ENCODE measurements at places on chromosomes 5 and 9.

DNA sequence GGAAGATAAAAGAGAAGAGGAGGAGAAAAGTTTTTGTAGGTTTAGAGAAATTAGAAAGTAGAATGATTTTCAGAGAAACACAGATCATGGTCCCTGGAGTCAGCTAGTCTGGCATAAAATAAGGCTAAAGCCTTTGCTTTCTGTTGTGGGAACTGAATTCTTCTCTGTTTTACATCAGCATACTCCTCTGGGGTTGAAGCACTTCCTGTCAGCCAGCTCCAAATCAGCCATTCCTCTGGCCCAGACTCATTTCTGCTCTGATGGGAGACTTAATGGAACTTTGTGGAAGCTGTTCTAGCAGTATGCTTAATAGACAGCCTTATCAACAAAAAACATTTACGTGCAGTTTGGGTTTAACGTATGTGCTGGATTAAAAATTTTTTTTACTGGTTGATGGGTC lies 143.2 kb downstream of the HMHB1 start:
- DNase-seq: no peak

- no peak for DNase-seq
Measured at GRCh38 chr5:1204693-1205242, 3.4 kb downstream of the SLC6A19 start.

GRCh38 chr5:138654281-138654867 lies 79.2 kb upstream of the HSPA9 start:
- peak; percentile 57 for DNase-seq

DNA sequence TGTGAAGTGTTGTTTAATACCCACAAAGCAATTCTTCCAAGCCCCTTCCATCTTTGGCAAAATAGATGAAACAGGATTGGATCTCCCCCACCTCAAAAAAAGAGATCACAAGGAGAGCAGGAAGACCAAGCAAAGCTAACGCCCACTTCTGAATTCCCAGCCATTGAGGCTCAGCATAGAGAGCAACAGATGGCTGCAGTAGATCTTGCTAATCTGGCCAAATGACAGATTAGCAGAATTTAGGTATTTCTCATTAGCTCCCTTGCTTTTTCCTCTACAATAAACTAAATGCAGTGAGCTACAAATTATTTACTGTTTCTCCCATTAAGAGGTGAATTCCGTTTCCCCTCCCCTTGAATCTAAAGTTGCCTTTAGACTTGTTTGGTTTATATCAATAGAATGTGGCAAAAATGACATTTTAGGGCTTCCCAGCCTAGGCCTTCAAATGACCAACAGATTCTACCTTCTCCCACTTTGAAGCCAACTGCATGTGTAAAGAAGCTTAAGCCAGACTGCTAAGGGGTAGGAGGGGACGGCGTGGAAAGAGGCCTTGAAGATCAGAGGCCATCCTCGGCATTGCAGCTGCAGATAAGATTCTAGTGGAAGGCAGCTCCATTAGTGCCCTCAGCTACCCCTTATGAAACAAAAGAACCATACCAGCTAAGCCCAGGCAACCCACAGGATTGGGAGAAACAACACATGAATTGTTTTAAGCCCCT lies 56.8 kb upstream of the CPEB4 start:
- no peak for DNase-seq

DNA sequence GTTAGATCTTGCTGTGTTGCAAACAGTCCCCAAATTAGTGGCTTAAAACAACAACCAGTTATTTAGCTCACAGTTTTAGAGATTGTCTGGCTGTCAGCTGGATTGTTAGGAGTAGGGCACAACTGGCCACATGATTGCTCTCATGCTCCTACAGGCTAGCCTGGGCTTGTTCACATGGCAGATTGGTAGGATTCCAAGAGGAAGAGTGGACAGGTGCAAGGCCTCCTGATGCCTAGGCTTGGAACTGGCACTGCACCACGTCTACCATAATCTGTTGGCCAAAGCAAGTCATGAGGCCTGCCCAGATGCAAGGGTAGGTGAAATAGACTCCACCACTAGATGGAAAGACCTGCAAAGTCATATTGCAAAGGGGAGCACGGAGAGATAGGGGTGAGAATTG lies 76.4 kb downstream of the ACER2 start:
- no peak for DNase-seq

Measured in putamen (tissue), 1 donor.